ENCODE measurements at places on chromosomes 6 and 20.

- DNase-seq: no peak
These were observed at the start of gene SNAP91 for GRCh38 chr6:83708970-83709747. TSS of gene SNAP91 (minus strand) at chr6:83709101. CDS start at chr6:83707927, 1,174 bp downstream.

GRCh38 chr6:132333639-132334520 lies 67.4 kb downstream of the MOXD1 start:
- no peak for DNase-seq

DNA sequence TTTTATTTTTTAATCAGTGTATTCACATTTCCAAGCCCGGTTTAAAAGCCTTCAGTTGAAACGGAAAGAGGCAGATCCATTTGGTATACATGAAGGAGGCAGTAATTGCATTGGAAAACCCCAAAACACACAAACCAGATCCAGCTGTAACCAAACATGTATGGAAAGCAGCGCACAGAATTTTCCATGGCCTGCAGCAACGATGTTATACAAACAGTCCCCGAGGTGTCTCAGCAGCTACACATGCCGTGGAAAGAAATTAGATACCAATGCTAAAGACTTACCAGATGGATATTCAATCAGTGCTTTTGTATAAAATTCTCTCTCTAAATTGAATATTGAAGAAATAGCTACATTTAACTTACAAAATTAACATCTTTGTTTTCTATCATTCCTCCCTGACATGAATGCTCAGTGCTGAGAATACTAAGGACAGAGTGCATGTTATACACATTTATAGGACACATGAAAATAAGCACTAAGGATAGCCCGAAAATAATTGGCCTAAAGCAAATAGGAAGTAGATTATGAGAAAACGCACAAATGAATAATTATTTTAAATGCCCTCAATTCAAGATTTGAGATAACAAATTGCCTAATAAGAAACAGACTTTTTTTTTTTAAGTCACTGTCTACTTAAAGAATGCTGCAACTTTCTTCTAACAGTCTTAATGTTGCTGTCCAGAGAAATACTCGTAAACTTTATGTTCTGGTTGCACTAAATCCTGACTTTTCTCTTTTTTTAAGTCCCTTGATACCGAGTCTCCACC lies 713.1 kb downstream of the HDGFL1 start:
- DNase-seq: no peak

DNA sequence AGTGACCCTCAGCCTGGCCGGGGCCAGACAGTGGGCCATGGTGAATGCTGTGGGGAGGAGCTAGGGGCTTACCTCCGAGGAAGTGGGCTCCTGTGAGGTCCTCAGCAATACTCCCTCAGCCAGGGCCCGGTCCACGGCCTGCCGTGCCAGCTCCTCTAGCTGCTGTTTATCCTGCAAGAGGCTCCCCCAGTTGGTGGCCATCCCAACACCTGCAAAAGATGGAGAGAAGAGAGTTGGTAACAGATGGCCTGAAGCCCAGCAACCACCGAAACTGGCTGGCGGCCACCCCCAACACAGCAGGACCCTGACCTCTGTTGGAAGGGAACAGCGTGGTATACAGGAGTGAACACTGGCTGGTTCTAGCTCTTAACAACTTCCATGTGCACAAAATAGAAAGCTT lies 4.0 kb downstream of the GSS start:
- no peak for DNase-seq

GRCh38 chr6:151842816-151843215 lies 35.3 kb downstream of the ESR1 start:
- DNase-seq: no peak
